Stimulated activated CD8-positive, alpha-beta memory T cell treated with anti-CD3 and anti-CD28 coated beads, Interleukin-15, amount 100 ng/mL, for 24 hours (primary cell): ENCODE measurements at places on chromosomes 2 and 18.

DNA sequence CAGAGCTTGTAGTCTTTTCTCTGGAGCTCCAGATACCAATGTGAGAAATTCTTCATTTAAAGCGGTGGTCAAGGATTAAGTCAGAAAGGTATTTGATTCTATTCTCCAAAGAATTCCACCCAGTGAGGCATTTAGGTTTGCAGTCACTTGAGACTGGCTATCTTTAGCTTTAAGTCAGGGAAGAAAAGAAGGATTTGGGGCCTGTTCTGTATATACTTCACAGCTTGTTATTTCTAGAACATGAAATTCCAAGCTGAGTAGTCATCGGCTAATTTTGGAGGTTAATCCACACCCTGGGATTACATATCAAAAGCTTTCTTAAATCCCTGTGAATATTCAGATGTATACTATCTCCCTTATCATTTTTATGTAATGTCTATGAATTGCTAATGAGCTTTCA is 39.4 kb downstream of the MYOM1 start:
- no peak for DNase-seq

DNA sequence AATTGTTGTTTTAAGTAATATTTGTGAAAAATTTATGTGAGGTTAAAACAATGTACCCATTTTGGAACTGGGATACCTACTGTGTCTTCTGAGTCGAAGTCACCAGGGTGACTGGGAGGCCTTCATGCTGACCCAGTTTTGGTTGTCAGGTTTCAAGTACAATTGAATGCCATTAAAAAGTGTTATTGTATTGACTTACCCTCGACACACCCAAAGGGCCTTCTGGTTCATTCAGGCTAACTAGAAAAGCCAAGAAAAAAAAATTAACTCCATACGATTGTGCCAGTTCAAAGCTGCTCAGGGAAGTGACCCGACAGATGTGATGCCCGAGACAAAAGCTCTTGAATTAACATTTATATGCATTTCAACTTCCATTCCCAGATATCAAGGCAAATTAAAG is 190.0 kb downstream of the ST6GAL2 start:
- no peak for DNase-seq

GRCh38 chr2:106575955-106576354 is 88.8 kb downstream of the CD8B2 start:
- no peak for DNase-seq

- DNase-seq, result no peak
Measured at GRCh38 chr2:241070811-241071676, 31.0 kb downstream of the MTERF4 start.

- no peak for DNase-seq
Measured at GRCh38 chr2:210199186-210199765, 26.0 kb downstream of the ACADL start.
